ENCODE measurements at places on chromosomes 5 and 9.

GRCh38 chr9:88724331-88724730 is 189.4 kb downstream of the NXNL2 start:
- DNase-seq, result no peak

DNA sequence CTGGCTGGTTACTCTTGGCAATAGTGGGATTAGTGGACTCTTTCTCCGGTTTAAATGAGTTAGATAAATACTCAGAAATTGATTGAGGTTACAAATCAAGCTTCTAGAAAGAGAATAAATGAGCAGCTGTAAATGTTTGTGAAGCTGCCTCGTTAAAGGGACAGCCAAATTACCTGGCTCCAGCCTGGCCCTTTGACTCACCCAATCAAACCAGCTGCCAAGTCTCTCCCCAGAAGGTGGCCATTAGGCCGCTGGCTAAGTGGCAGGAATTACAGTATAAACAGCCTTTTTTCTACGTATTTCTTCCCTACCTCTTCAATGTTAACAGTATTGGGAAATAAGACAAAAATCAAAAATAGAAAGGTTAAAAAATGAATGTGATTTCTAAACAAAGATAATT is 46.0 kb upstream of the SRFBP1 start:
- DNase-seq, result no peak

- no peak for DNase-seq
Observed at GRCh38 chr9:71115448-71115975, 5.9 kb downstream of the TRPM3 start.

GRCh38 chr5:6328173-6328572 is 50.2 kb downstream of the MED10 start:
- no peak for DNase-seq

GRCh38 chr9:81849631-81850259 is 78.5 kb upstream of the SPATA31D4 start:
- DNase-seq, result no peak

DNA sequence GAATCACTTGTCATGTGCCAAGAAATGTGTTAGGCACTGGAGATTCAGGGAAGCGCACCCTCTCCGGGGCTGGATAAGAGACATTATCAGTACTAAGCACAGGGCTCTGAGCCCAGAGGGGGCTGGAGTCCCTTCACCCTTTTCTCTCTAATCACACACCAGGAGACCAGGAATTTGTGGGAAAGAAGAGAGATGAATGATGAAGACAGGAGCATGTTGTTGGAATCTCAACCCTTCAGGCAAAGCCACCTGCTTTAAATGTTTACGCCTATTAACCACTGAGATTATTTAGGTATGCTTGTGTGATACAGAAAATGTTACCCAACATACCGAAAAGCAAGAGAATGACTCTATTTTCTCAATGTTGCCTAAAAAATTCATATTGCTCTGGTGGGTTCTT is 119.8 kb downstream of the ENTREP1 start:
- no peak for DNase-seq

DNA sequence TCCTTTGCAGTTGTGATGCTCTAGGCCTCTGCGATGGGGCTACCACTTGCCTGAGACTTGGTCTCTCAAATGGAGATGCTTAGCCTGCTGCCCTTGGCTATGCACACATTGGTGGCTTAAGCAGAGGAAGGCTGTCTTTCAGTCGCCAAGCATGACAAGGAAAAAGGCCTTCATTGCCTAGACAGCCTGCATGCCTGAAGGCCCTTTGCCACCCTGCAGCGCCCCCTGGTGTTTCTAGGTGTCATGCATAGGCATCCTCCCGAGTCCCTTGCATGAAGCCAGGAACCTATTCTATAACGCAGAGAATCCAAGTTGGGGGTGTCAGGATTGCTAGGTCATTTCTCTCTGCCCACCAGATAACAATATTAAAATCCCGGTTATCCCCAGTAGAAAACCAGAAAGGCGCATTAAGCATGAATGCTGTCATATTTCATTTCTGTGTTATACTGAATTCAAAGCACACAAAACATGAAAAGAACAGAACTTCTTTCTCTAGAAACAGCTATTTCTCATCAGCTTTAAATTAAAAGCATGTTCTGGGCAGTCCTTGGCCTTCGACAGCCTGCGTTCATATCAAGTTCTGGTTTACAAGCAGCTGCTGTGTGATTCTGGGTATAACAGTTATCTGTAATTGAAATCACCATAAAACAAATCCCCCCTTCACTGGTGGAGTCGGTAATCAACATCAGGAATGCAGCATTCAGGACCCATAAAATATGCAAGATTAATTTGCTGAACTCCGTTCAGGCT is 59.7 kb upstream of the TRPC7 start:
- peak; percentile 84 for DNase-seq
